ENCODE measurements at places on chromosomes 3 and 15. TPM values are rescaled to one million over a fixed set of nuclear protein-coding genes. Genes with fewer than 3 reads are reported as not detected.
A peak's percentile ranks its signal among the peaks of the same experiment; 100 is the strongest.

The FILIP1L gene
- 78.5 TPM for total RNA-seq

The BTD gene
- 8.6 TPM for total RNA-seq

- no peak for DNase-seq
- H3K36me3 ChIP-seq = no peaks in the 10 kb centered on the region
- no peak overlapping the region for H3K27ac ChIP-seq
Measured at GRCh38 chr3:143081844-143082778, 37.5 kb upstream of the CHST2 start.

GRCh38 chr3:120070263-120070981 is 23.8 kb downstream of the GSK3B start:
- DNase-seq = no peak
- no peak overlapping the region for H3K27ac ChIP-seq

The CAND2 gene
- 128 TPM for total RNA-seq

DNA sequence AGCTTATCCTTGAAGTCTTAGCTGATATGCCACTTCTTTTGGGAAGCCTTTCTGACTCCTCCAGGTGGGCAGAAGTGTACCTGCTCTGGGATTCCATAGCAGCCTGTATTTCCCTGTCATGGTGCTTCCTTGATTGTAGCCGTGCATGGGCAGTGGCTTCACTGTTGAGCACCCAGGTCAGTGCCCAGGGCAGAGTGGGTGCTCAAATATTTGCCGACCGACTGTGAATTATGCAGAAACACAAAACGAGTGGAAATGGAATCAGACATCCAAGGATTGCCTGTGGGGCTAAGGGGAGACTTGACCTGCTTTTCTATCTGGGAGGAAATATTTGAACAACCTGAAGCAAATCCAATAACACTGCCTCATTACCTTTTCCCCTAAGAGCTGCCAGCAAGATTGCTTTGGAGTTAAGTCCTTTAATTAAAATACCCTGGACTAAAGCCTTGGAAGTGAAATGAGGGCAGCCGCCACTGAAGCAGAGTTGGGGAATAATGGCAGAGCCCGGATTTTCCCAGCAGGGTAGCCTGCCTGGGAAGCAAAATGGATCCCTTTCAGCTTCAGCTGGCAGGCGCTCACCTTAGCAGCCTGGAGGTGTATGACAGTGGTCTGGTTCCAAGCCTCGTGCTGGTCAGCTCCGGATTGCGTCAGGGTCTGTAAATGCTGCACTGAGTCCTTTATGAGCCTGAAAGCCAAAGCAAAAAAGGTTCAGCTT is 14.9 kb downstream of the ACOX2 start:
- H3K4me1 ChIP-seq = no peaks in the 10 kb centered on the region
- no peak overlapping the region for H3K4me3 ChIP-seq
- no peak for DNase-seq
- no peaks in the 10 kb centered on the region for H3K27me3 ChIP-seq
- no peaks in the 10 kb centered on the region for H3K36me3 ChIP-seq

- no peak for DNase-seq
- H3K27me3 ChIP-seq = no peaks in the 10 kb centered on the region
- no peaks in the 10 kb centered on the region for H3K36me3 ChIP-seq
- H3K4me3 ChIP-seq = no peak overlapping the region
Measured at GRCh38 chr15:90126022-90126421, 23.8 kb upstream of the IDH2 start.

GRCh38 chr15:23671481-23671880 is 15.6 kb downstream of the NDN start:
- H3K4me1 ChIP-seq = no peaks in the 10 kb centered on the region
- no peaks in the 10 kb centered on the region for H3K36me3 ChIP-seq
- no peak overlapping the region for H3K27ac ChIP-seq
- no peaks in the 10 kb centered on the region for H3K27me3 ChIP-seq
- DNase-seq = no peak

- no peaks in the 10 kb centered on the region for H3K27me3 ChIP-seq
- H3K4me3 ChIP-seq = no peak overlapping the region
- DNase-seq = no peak
- no peak overlapping the region for H3K27ac ChIP-seq
- no peaks in the 10 kb centered on the region for H3K36me3 ChIP-seq
Measured at GRCh38 chr3:127304121-127304744, 16.4 kb upstream of the PRR20G start.

The ZBTB20 gene
- 63.3 TPM for total RNA-seq

The SENP8 gene
- total RNA-seq = 3.7 TPM

The EIF1B gene
- 68.7 TPM for total RNA-seq

DNA sequence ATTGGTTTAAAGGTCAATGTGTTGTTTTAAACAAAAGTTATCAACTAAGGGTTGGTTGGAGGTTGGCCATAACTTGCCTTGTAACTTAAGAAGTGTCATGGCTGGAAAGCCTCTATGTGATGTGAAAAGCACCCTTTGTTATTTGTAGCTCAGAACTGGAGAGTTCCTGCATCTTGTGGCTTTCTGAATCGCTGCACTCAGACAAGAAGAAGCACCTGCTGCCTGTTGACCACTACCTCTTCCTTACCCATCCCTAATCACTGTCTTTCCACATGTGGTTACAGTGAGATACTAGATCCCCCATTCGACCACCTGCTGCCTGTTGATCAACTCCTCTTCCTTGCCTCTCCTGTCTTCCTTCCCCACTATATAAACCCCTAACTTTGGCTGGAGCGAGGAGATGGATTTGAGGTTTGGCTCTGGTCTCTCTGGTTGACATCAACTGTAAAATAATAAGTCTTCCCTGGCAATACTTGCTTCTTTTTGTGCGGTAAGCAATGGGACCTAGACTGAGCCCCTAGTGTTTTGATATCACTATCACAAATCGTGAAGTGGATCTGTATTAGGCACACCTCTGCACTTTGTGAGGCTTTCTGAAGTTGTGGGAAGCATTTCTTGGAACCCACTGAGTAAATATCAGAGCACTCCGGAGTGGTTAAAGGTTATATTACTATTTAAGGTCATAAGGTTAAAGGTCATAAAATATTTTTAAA is 13.8 kb downstream of the RPL39L start:
- H3K27ac ChIP-seq = no peak overlapping the region
- H3K36me3 ChIP-seq = no peaks in the 10 kb centered on the region
- no peaks in the 10 kb centered on the region for H3K4me1 ChIP-seq
- no peak overlapping the region for H3K4me3 ChIP-seq
- DNase-seq = no peak
- no peaks in the 10 kb centered on the region for H3K27me3 ChIP-seq

GRCh38 chr15:100602823-100603393 is 519 bp downstream of the ASB7 start:
- H3K36me3 ChIP-seq = no peaks in the 10 kb centered on the region
- H3K4me1 ChIP-seq = peaks cover 24% of the 10 kb centered on the region
- DNase-seq = no peak

The DUOXA2 gene
- not detected for total RNA-seq

The DZIP1L gene
- total RNA-seq = 1.8 TPM

- H3K4me1 ChIP-seq = peaks cover 37% of the 10 kb centered on the region
- H3K27ac ChIP-seq = peak overlapping the region; percentile 26
- peaks cover 4% of the 10 kb centered on the region for H3K36me3 ChIP-seq
- no peaks in the 10 kb centered on the region for H3K27me3 ChIP-seq
- no peak for DNase-seq
Measured at GRCh38 chr3:183662099-183662498, 26.7 kb downstream of the KLHL24 start.

The MORC1 gene
- not detected for total RNA-seq

The ANKUB1 gene
- not detected for total RNA-seq

DNA sequence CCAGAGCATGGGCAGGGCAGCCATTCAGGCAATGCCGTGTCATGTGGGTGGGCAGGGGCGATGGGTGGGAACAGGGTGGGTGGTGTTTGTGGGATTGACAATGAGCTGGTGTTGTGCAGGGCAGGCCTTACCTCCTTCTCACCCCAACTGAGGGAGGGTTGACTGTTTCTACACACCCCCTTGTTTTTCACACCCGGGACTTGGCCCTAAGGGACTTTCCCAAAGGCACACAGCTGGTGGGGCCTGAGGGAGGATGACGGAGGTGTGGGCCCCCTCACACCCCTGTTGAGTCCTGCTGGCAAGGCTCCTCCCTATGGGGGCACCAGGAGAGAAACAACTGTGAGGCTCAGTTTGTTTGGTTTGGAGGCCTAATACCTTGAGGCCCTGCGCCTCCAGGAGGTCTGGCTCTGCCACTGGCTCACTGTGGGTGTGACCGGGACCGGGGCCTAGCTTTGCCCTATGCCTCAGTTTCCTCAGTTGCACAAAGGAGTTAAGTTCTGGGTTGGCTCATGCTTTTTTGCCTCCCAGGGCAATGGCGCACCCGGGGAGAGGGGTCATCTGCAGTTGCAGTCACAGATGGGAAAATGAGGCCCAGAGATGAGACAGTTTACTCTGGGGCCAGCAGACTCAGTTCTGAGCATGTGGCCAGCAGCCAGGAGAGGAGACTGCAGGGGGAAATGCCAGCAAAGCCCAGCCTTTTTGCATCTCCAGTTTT is 5.1 kb upstream of the DNAH1 start:
- no peaks in the 10 kb centered on the region for H3K36me3 ChIP-seq
- H3K4me3 ChIP-seq = no peak overlapping the region
- DNase-seq = no peak
- H3K27me3 ChIP-seq = no peaks in the 10 kb centered on the region
- H3K27ac ChIP-seq = no peak overlapping the region

DNA sequence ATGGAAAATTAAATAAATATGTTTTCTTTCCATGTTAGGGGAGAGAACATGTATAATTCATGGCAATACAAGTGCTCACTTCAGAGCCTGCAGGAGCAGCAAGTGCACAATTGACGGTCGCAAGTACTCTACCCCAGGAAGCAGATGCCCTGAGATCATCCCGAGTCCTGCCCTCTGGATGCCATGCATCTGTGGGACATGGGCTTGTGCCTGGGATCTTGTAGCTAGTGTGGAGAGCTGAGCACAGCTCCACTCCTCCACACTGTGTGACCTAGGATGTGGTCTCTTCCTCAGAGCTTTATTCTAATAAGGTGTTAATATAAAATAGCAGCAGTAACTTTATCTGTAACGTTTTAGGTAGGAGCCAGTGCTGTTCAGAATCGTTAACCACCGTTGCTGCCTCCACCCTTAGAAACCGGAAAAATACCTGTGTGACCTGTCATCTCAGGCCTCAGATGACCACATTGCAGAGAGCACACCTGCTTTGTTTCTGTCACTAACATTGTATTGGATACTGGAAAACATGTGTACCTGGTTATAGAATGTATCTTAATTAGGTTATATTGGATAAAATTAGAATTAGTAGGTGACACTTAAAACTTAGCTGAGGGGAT is 105.0 kb upstream of the GOLGA6L6 start:
- no peak overlapping the region for H3K27ac ChIP-seq
- no peak overlapping the region for H3K4me3 ChIP-seq
- no peaks in the 10 kb centered on the region for H3K36me3 ChIP-seq
- no peaks in the 10 kb centered on the region for H3K4me1 ChIP-seq

The GXYLT2 gene
- total RNA-seq = 1.1 TPM

- no peak overlapping the region for H3K4me3 ChIP-seq
- no peaks in the 10 kb centered on the region for H3K36me3 ChIP-seq
- no peak for DNase-seq
- no peaks in the 10 kb centered on the region for H3K27me3 ChIP-seq
- no peaks in the 10 kb centered on the region for H3K4me1 ChIP-seq
Measured at GRCh38 chr3:161770484-161771386, 274.1 kb downstream of the OTOL1 start.

- H3K27me3 ChIP-seq = no peaks in the 10 kb centered on the region
- no peaks in the 10 kb centered on the region for H3K4me1 ChIP-seq
- H3K4me3 ChIP-seq = no peak overlapping the region
- H3K27ac ChIP-seq = no peak overlapping the region
- H3K36me3 ChIP-seq = no peaks in the 10 kb centered on the region
- no peak for DNase-seq
Measured at GRCh38 chr3:129107793-129108192, 13.8 kb downstream of the RAB43 start.

DNA sequence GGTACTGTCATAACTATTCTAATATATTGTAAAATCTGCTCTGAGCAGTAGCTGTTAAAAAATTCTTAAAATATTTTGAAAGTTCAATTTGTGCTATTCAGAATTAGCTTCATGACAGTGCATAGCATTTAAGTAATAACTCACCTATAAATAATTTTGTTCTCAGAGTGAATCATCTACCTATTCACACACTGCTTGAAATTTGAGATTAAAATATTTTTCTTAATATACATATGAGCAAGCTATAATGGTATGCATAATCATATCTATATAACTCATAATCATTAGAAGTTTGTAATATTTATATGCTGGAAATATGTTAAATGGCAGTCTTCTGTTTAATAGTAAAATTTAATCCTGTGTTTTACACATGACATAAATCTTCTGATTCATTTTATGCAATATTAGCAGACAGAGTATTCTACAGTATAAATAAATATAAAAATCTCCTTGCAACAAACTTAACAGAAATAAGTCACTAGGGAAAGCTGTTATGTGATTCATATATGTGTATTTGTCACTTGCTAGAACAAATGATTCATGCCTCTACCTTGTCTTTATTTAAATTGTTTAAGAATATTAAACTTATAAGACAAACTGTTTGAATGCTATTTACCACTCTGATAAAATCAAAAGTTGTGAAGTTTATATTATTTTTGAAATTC is 710.8 kb downstream of the PLOD2 start:
- DNase-seq = no peak
- no peaks in the 10 kb centered on the region for H3K27me3 ChIP-seq
- no peaks in the 10 kb centered on the region for H3K36me3 ChIP-seq
- H3K4me3 ChIP-seq = no peak overlapping the region
- no peak overlapping the region for H3K27ac ChIP-seq
- no peaks in the 10 kb centered on the region for H3K4me1 ChIP-seq

- H3K27ac ChIP-seq = no peak overlapping the region
- H3K4me3 ChIP-seq = no peak overlapping the region
- H3K36me3 ChIP-seq = no peaks in the 10 kb centered on the region
- no peaks in the 10 kb centered on the region for H3K27me3 ChIP-seq
- H3K4me1 ChIP-seq = no peaks in the 10 kb centered on the region
Measured at GRCh38 chr15:72284781-72285180, 12.4 kb upstream of the PARP6 start.

- no peaks in the 10 kb centered on the region for H3K36me3 ChIP-seq
- H3K27ac ChIP-seq = no peak overlapping the region
- DNase-seq = no peak
- H3K27me3 ChIP-seq = no peaks in the 10 kb centered on the region
- H3K4me3 ChIP-seq = no peak overlapping the region
- no peaks in the 10 kb centered on the region for H3K4me1 ChIP-seq
Measured at GRCh38 chr15:100934166-100934565, 15.0 kb downstream of the LRRK1 start.

- H3K4me1 ChIP-seq = peaks cover 22% of the 10 kb centered on the region
- H3K36me3 ChIP-seq = peaks cover 74% of the 10 kb centered on the region
- H3K4me3 ChIP-seq = no peak overlapping the region
Measured at GRCh38 chr3:196075013-196075412, 6.9 kb downstream of the TFRC start.

The TXNRD3 gene
- 8.1 TPM for total RNA-seq

- H3K4me1 ChIP-seq = peaks cover 75% of the 10 kb centered on the region
- no peak for DNase-seq
- peak overlapping the region; percentile 89 for H3K4me3 ChIP-seq
Measured at GRCh38 chr3:50609071-50609762, 2.4 kb downstream of the CISH start.

The EFCAB12 gene
- not detected for total RNA-seq

DNA sequence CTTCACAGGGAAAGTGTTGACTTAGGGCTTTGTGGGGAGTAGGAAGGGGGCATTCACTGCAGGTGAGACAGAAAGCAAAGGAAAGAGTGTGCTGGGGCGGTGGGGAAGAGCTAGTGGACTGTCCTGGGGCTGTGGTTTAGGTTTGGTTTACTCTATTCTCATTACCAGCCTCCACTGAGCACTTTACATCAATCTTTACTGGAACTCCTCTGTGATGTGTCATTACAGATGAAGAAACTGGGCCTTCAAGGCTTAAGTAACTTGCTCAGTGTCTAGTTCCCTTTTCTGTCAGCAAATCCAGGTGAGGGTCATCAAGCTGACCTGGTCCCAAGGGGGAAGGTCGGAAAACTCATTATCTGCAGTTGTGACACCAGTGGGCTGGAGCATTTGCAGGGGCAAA is 120.2 kb upstream of the PFN2 start:
- peaks cover 37% of the 10 kb centered on the region for H3K4me1 ChIP-seq
- no peak overlapping the region for H3K4me3 ChIP-seq
- no peaks in the 10 kb centered on the region for H3K27me3 ChIP-seq
- H3K27ac ChIP-seq = peak overlapping the region; percentile 90

Data from psoas muscle (tissue), 8 donors.